PC-9 (cell line): ENCODE measurements at places on chromosomes 7 and 10. TPM values are rescaled to one million over a fixed set of nuclear protein-coding genes. Genes with fewer than 3 reads are reported as not detected.

TMEM184A gene
- 21.4 TPM in 2 replicates for total RNA-seq

LRRC17 gene
- total RNA-seq: not detected in 2 replicates

ITGA8 gene
- not detected in 2 replicates for total RNA-seq

PSD gene
- 1.6 and 2.3 TPM in 2 replicates for total RNA-seq

ZNF467 gene
- 6.6 and 10.3 TPM in 2 replicates for total RNA-seq

SLC25A13 gene
- 26.4 and 52.5 TPM in 2 replicates for total RNA-seq

ATRNL1 gene
- not detected in 2 replicates for total RNA-seq

SPDYE6 gene
- not detected in 2 replicates for total RNA-seq

PLPP4 gene
- not detected in 2 replicates for total RNA-seq

GNAI1 gene
- total RNA-seq: 16.8 and 25.6 TPM in 2 replicates

LRRC61 gene
- 34.8 and 42.3 TPM in 2 replicates for total RNA-seq

SAP25 gene
- total RNA-seq: 11.0 and 15.3 TPM in 2 replicates

MYL10 gene
- total RNA-seq: not detected in 2 replicates

ACBD7 gene
- total RNA-seq: 5.9 and 8.2 TPM in 2 replicates

CACNB2 gene
- not detected in 2 replicates for total RNA-seq

COL1A2 gene
- total RNA-seq: not detected in 2 replicates

ORC5 gene
- total RNA-seq: 20.5 and 22.9 TPM in 2 replicates

MSMB gene
- total RNA-seq: not detected in 2 replicates

TMEM176B gene
- total RNA-seq: 1.9 and 2.3 TPM in 2 replicates

SH2B2 gene
- total RNA-seq: 12.1 and 18.4 TPM in 2 replicates

SPAM1 gene
- total RNA-seq: not detected in 2 replicates

CRYGN gene
- total RNA-seq: 1.0 and 1.2 TPM in 2 replicates

IQUB gene
- 0.33 and 0.98 TPM in 2 replicates for total RNA-seq

DKK1 gene
- 75.2 and 106 TPM in 2 replicates for total RNA-seq

PCLO gene
- total RNA-seq: 2.6 and 4.0 TPM in 2 replicates

LSM8 gene
- 55.0 and 61.5 TPM in 2 replicates for total RNA-seq

HKDC1 gene
- total RNA-seq: 173 and 178 TPM in 2 replicates

LHFPL3 gene
- not detected in 2 replicates for total RNA-seq

RET gene
- not detected in 2 replicates for total RNA-seq

AGR3 gene
- 0.57 and 0.63 TPM in 2 replicates for total RNA-seq

CUX1 gene
- 79.8 and 83.3 TPM in 2 replicates for total RNA-seq

SPDYE1 gene
- total RNA-seq: not detected in 2 replicates

AGFG2 gene
- total RNA-seq: 30.4 and 35.2 TPM in 2 replicates

NUTM2E gene
- 0.70 and 0.88 TPM in 2 replicates for total RNA-seq

BTBD16 gene
- 0.28 and 0.37 TPM in 2 replicates for total RNA-seq

POU6F2 gene
- 0.48 TPM in 1 of 2 replicates, not detected in the other for total RNA-seq

ARHGEF35 gene
- total RNA-seq: 27.6 and 29.6 TPM in 2 replicates

CYP3A4 gene
- not detected in 2 replicates for total RNA-seq

TSPAN12 gene
- total RNA-seq: 5.8 and 6.1 TPM in 2 replicates

MACC1 gene
- 48.4 and 50.8 TPM in 2 replicates for total RNA-seq

ATG9B gene
- 9.7 and 13.7 TPM in 2 replicates for total RNA-seq

ATXN7L1 gene
- total RNA-seq: 10.8 and 14.6 TPM in 2 replicates

RARRES2 gene
- not detected in 2 replicates for total RNA-seq

GBX1 gene
- not detected in 2 replicates for total RNA-seq

SLC13A1 gene
- not detected in 2 replicates for total RNA-seq

STYXL1 gene
- total RNA-seq: 77.7 and 98.2 TPM in 2 replicates

FGL2 gene
- not detected in 2 replicates for total RNA-seq

KCNMA1 gene
- 0.68 and 0.70 TPM in 2 replicates for total RNA-seq

SFTPD gene
- total RNA-seq: 1.5 TPM in 1 of 2 replicates, not detected in the other

ZNF736 gene
- total RNA-seq: 20.1 and 20.8 TPM in 2 replicates

EIF4EBP2 gene
- 57.4 and 80.3 TPM in 2 replicates for total RNA-seq

FZD1 gene
- 2.6 and 2.8 TPM in 2 replicates for total RNA-seq

ACTA2 gene
- 5.3 and 8.4 TPM in 2 replicates for total RNA-seq

PTN gene
- total RNA-seq: 4.5 and 7.0 TPM in 2 replicates

HECW1 gene
- 0.48 and 2.7 TPM in 2 replicates for total RNA-seq
